Activated CD4-positive, alpha-beta T cell treated with anti-CD3 and anti-CD28 coated beads, Interleukin-2, amount 50 U/mL, for 4 hours (primary cell): ENCODE measurements at places on chromosomes 1 and 21.
A peak's percentile ranks its signal among the peaks of the same experiment; 100 is the strongest.

DNA sequence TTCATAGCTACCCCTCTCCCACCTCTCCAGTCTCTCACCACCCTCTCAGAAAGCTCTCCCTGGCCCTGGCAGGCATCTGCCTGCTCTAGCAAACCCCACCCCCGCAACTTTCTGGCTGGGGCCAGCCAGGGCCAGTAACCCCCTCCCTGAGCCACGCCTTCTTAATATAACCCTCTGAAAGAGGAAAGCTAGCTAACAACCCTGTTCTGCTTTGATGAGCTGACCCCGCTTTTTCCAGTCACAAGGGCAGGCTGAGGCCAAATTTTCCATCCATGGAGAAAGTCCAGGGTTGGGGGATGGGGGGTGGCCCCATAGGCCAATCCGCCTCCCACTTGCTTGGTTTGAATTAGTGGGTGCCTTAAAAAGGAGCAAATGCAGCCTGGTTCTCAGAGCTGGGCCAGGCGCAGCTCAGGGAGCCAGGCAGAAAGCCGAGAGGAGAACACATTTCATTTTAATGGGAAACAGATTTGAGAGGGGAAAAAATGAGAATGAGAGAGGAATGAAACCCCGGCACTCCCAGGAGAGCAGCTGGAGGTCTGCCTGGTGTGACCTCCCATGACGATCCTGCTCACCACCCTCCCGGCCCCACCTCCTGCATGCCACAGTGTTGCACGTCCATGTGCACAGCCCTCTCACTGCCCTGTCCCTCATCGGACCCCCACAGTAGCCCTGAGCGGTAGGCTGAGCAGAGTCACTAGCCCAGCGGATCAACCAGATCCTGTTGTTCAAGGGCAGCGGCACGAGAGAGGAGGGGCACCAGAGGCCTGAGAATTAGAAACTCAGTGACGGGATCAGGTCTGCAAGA, 62.3 kb downstream of the OPTC start:
- DNase-seq: no peak

DNA sequence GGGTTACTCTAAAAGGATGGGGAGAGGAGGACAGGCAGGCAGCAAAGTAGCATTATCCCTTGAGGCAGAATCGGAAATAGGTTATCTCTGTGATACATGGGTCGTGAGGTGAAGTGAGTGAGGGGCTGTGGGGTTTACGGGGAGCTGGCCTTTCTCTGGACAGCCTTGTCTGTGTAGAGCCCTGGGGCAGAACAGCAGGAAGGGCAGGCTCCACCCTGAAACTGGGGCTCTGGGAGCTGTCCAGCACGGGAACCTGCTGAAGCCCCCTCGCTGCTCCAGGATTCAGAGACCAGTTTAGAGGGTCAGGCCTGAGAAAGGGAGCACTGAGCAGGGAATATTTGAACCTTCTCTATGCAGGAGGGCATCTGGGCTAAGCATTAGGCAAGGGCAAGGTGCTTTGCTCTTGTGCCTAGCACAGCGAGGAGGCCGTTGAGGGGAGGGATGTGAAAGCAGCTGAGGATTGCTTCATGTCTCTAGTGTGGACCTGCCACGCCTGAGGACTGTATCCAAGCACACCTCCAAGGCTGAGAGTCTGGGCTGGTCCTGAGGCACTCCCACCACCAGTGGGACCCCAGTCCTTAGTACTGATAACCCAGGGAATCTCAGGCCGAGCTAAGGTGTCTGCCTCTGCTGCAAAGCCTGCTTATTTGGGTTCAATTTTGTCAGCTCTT, 55.8 kb downstream of the NAV1 start:
- no peak for DNase-seq

- DNase-seq: no peak
These were observed 410.1 kb downstream of the OMA1 start for GRCh38 chr1:58136387-58136786.

DNA sequence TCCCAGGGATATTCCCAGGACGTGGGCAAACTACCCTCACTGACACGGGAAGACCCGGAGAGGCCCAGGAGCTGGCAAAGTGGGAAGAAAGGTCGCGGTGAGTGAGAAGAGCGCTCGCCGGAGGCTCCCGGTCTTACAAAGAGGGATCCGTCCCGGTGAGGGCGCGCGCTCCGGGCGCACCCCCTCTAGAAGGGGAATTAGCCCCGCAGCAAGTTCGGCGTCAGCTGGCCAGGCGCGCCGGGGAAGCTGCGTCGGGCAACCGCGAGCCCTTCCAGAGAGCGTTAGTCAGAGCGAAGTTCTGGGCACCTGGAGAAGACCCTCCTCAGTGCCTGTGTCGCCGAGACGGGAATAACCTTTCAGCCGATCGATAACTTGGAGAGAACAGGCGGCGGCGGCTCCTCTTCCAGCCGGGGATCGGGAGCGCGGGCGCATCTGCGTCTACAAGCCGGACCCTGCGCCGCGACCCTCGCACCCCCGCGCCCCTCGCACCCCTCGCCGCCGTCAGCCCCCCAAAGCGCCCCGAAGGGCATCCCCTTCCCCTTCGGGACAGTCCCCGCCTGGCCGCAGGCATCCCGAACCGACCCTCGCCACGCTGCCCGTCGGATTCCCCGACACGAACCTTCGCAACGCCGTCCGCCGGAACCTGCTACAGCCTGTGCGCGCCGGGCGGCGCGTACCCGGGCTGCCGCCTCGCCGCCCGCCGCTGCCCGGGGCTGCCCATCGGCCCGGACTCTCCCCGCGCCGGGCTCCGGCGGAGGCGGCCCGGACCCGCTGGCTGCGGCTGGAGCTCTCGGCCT, 485 bp downstream of the SIPA1L2 start:
- DNase-seq: peak; percentile 6

GRCh38 chr1:229230140-229230892, 40.6 kb upstream of the RAB4A start:
- no peak for DNase-seq

- DNase-seq: no peak
These were observed 118.9 kb downstream of the PGBD5 start for GRCh38 chr1:230307213-230307612.

DNA sequence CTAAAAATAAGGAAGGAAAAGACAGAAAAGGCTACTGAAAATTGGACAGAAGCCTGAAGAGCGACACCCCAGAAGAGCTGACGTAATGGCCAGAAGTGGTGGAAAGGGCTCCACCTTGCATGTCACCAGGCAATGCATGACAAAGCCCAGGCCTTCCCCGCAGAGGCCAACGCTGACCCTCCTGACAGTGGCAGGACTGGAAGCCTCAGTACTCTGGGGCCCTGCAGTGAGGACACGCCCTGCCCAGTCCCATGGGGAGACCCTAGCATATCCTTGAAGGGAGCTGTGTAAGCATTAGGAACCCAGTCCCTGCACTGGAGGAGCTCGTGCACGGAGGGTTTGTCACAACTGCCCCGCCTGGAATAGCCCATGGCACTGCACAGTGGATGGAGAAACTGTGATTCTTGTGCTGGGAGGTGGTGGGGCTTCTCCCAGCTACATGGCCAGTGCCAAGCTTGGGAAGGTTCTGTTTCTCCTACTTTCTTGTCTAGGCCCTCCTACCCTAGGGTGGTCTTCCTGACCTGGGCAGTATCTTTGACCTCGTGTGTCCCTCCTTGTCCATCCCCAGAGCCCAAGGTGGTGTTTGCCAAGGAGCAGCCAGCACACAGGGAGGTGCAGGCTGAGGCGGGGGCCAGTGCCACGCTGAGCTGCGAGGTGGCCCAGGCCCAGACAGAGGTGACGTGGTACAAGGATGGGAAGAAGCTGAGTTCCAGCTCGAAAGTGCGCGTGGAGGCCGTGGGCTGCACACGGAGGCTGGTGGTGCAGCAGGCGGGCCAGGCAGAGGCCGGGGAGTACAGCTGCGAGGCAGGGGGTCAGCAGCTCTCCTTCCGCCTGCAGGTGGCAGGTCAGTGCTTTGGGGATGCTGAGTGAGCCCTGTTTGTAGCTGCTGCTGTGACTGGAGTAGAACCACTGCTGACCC, 60.4 kb downstream of the OBSCN start:
- no peak for DNase-seq

DNA sequence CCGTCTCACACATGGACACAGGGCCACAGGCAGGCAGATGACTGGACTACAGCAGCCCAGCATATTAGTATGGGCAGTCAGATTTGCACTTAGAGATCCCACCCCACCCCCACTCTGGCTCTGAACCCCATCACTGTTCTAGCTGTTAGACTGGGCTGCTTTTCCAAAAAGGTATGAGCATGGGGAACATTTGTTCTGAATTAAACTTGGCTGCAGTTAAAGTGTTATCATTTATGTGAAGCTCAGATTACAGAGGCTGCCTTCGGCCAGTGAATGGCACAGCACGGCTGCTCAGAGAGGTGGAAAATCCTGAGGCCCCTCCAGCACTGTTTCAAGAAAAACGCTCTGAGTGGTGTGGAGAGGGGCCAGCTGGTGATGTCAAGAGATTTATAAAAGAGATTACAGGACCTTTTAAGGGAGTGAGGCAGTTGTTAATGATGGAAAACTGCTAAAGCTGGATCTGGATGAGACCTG, 6.9 kb upstream of the NOS1AP start:
- no peak for DNase-seq

- no peak for DNase-seq
These were observed 13.0 kb downstream of the NES start for GRCh38 chr1:156664046-156664766.

- no peak for DNase-seq
These were observed 3.1 kb downstream of the MORN1 start for GRCh38 chr1:2388004-2388913.

GRCh38 chr1:52321061-52321460, 44.9 kb downstream of the CC2D1B start:
- no peak for DNase-seq

- DNase-seq: no peak
These were observed 68.6 kb upstream of the ANGPTL1 start for GRCh38 chr1:178939338-178940067.

GRCh38 chr1:14567903-14568302, 30.6 kb upstream of the KAZN start:
- no peak for DNase-seq

- DNase-seq: no peak
These were observed 402.7 kb downstream of the DISC1 start for GRCh38 chr1:232029315-232029714.

- no peak for DNase-seq
These were observed 186.4 kb downstream of the HMCN1 start for GRCh38 chr1:185920602-185921001.

DNA sequence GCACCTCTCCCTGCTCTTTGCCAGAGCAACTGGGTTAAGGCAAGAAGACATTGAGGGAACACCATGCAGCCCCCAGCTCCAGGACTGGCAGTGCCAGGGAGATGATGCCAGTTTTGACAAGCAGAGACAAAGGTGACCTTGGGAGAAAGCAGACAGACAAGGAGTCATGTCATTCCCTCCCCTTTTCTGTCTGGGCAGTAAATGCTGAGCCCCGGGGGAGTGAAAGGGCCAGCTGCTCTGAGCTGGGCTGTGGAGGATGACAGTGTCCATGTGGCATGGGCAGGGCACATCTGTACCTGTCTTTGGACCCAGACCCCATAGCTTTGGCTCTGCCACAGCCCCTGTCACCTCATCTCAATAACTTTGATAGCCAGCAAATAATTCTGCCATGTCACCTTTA, 24.2 kb downstream of the PLEKHA6 start:
- no peak for DNase-seq

DNA sequence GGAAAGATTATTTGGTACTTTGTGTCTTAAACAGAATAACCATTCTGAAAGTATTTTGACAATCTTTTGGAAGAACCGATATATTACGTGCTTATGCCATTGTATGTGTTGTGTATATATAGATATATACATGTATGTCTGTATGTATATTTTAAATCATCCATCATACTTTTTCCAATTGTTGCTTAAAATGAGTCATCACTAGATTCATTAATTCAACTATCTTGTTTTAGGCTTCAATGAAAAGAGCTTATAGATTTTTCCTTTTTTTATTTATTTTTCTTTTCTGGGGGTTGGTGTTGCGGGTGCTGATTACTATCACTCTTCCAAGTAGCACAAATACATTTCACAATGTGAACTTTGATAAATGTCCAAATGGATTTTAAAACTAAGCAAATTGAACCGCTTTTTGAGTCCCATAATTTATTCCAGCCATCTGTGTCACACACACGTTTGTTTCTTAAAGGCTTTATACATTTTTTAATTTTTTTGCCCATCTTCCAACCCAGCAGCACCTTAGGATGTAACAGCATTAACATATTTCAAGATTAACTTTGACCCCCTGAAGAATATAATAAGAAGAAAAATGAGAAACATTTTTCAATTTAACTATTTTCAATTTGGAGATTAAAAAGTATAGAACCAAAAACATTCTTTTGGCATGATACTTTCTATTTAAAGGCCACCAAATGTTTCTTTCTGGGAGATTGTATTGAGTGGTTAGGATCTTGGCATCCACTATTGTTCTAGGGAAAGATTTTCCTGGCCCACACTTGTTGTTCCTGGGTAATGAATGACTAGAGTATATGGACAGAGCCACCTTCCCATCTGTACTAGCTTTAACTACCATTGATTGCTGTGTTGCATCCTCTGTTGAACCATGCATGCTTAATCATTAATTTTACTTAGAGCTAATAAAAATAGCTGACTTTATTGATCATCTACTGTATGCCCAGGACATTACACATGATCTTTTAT, 9.3 kb upstream of the DPYD start:
- DNase-seq: no peak

DNA sequence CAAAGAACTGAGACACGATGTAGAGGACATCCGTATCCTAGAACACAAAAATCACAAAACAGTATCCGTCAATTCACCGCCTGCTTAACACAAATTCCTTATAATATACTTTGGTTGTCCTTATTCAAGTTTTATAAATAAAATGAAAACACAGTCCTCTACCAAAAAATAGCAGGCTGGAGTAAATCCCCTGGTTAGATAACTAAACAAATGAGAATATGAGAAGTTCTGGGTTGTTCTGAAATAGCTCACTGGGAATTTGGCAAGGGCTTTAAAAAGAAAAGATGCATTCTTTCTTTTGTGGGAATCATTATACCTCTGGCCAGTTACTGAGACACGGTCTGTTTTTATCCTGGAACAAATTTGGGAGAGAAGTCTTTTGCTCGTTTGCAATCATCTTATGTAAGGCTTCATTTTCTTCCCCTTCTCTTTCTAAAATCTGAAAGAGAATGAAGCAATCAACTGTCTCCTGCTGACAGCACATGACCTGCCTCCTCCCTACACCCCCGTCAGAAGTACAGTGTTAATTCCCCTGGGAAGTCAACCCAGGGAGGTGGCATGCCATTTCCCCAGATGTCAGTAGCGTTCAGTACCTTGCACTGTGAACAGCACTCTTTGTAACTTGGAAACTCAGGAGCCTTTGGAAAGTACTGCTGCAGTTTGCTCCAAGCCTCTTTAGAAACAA, 37.1 kb upstream of the RAP1GAP start:
- no peak for DNase-seq
